ENCODE measurements at places on chromosomes 1 and 21.

GRCh38 chr1:85244271-85245061 lies 15.0 kb downstream of the C1orf52 start:
- no peak for DNase-seq

- DNase-seq = no peak
Measured at GRCh38 chr1:92168657-92169056, 49.1 kb upstream of the C1orf146 start.

DNA sequence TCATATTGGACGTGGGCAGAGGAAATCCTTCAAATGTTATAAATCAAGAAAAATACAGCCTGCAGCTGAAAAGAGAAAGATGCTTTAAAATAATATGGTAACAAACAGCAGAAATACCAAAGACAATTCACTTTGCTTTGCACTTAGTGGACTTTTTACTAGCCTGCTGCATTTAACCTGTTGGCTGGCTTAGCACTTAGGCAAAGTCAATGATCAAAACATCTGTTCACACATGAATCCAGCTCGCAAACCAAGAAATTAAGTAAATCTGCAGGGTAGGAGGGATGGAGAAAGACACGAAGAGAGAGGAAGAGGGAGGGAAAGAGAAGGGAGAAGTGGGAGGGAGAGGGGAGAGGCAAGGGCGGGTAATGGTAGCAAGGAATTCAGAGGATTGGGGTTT lies 103.6 kb upstream of the RAB4A start:
- DNase-seq = no peak

DNA sequence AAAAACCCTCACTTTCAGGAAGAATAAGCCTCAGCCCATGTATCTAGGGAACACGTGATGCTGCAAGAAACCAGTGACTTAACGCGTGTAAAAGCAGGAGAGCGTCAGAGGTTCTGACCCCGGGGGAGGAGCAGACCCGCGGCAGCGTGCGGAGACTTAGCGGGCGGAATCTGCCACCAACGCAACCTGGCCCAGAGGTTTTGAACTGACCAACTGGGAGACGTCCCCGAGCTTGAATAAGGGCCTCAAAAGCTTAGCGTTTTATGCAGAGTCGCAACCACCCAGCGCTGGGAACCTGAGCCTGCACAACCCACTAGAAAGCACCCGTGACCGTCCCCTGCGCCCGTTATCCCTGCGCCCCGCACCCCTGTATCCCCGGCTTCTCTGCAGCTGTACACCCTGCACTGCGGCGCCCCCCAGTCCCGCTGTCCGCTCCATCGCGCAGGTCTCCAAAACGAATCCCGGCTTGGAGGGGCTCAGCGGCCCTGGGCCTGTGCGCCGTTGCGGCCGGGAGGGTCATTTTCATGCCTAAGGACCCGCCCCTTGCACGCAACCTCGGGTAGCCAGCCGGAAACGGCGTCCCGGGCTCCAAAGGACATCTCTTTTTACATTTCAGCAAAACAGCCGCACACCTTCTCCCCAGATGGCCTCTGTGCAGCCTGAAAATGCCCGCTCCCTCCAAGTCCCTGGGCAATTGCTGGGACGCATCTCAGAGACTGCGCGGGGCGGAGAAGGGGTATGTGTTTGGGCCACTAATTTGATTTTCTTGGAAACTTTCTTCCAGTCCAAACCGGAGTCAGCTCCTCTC lies 29.4 kb upstream of the TRIM17 start:
- no peak for DNase-seq

DNA sequence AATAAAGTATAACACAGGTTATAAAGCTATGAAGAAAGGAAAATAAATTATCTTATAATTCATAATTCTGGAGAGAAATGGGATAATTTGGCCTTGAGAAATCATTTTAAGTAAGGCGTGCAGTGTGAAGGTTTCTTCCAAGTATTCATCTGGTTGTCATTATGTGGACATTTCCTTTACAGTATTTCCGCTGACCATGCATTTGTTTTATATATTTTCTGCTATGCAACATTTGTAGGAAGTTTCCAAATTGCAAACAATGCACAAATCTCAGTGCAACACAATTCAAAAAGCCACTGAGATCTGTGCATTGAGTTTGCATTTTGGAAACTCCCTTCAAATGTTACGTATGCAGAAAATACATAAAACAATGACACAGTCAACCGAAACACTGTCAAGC lies 17.8 kb downstream of the ZNF670 start:
- DNase-seq = no peak

All from thoracic aorta (tissue), 2 donors.